ENCODE measurements at places on chromosomes 7 and 10.

DNA sequence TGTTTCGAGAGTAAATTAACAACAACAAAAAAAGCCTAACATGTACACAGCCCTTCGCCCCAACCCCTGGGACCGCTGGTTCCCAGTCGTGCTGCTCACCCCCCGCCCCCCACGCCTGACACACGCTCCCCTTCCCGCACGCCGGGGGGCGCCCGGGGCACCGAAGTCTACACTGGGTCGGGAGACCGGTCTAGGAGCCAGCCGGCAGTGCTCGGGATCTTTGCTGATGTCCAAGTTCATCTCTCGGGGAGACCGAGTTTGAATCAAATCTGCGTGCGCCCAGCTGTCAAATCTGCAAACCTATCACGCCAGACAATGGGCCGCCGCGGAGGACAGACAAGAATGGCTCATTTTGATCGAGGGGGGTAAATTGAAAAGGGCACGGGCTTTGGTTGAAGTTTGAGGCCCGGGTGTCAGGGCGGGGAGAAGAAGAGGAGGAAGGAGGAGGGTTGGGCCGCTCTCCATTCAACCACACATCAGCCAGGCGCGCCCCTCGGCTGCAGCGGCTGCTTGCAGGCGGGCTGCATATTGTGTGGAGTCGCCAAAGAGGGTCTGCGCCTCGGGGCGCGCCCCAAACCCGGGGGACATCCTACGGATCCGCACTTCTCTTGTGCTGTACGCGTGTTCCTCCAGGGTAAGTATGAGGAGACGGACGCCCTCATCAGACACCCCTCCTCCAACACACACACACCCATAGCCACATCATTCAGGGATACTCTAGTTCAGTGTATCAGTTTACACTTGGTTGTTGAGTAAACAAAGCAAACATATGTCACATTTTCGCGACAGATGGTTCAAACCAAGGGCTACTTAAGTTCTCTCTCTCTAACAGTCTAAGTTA, 1.3 kb upstream of the GFRA1 start:
- peak; percentile 56 for DNase-seq

DNA sequence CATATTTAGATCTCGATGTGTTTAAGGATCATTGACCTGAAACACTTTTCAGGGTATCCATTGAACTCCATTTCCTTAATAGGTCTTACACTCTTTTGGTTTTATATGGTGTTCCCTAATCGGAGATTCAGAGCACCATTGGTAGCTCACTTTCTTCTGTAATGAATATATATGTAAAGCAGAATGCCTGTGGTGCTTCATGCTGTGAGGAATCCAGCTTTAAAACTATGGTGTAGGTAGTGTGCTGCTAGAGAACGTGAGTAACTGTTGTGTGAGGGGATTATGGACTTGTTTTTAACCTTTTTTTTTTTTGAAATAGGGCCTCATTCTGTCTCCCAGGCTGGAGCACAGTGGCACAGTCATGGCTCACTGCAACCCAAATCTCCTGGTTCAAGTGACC, 376.9 kb upstream of the LRGUK start:
- no peak for DNase-seq

DNA sequence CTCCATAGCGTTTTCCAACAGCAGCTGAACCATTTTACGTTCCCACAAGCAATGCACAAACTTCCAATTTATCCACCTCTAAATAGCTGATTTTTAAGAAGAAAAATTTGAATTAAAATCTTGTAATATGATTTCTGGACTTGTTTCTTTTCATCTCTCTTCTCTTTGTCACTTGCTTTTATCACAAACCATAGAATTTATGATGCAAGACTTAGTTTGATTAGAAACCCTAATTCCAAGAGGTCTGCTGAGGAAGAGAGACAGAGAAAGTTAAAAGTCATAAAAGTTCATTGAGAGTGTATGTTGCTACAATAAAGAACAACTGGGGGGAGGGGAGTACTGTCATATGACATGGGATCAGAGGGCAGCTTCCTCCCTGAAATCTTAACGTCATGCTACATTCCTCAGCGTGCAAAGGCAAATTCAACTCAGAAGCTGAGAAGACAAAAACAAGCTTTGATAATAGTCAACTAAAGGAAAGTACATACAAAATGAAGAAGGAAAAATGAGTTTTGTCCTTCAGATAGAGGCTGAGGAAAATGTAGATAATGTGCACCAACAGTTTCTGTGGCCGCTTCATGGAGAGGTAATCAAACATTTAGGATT, 18.4 kb upstream of the CUBN start:
- peak; percentile 53 for DNase-seq

- DNase-seq: no peak
Measured at GRCh38 chr10:5616836-5617235, 49.6 kb downstream of the ASB13 start.

DNA sequence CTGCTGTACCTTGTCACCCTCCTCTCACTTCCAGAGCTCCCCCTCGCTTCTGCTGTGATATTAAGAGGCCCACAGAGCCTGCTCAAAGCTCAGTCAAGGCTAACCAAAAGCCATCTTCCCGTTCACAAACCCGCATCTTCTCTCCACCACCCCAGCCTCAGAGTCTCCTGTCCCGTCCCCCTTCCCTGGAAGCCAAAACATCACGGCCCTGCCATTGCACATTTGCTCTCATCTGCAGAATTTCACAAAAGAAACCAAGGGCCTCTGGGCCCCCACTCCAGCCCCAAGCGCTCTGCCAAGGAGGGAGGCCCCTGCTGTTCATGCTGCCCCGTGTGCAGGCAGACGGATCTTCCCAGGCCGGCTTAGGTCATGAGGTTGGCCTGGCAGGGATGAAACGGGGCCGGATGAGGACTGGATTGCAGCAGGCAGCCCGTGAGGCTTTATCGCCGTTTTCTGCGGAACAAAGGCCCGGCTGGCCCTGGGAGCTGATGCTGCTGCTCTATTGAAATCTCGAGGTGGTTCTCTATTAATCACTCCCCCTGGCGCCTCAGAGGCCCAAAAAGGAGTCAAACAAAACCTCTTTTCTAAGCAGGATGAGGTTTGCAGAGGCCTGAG, 31.6 kb upstream of the FOXK1 start:
- DNase-seq: no peak

DNA sequence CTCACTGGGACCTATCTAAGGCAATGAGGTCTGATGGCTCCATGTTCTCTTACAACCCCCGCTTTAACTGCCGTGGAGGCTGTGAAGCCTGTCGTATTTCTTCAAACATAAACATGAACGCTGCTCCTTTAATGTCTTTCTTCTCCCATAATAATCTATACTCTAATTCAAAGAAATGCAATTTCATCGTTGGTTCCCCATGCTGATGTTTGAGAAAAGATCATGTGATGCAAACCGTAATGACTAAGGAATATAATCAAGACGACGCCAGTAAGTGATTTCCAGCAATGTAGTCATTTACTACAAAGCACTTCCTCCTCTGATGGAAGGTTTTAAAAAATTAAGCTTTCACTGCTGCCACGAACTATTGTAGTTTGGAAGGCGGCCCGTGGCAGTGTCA, 102.6 kb upstream of the NEBL start:
- DNase-seq: no peak

GRCh38 chr10:62779487-62780248, 24.9 kb upstream of the ADO start:
- no peak for DNase-seq

DNA sequence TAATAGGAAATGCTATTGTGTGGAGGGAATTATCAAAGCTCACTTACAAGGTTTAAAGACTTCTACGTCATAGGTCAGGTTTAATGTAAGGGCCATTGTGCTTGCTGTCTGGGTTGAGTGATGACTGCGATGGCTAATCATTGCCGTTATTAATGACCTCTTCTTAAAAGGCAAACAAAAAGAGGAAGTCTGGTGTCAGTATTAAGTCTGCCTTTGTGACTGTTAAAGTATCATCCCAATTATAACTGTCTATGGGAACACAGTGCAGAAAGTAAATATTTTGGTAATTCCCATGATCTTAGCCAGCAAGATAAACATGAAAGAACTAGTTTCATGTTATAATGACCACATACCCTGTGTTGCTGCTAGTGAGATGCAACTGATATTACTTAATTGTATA, 382.4 kb downstream of the BBS9 start:
- no peak for DNase-seq

GRCh38 chr10:56596257-56596656, 235.2 kb upstream of the ZWINT start:
- DNase-seq: no peak

GRCh38 chr7:148699024-148699781, 500 bp downstream of the CUL1 start:
- peak; percentile 37 for DNase-seq

DNA sequence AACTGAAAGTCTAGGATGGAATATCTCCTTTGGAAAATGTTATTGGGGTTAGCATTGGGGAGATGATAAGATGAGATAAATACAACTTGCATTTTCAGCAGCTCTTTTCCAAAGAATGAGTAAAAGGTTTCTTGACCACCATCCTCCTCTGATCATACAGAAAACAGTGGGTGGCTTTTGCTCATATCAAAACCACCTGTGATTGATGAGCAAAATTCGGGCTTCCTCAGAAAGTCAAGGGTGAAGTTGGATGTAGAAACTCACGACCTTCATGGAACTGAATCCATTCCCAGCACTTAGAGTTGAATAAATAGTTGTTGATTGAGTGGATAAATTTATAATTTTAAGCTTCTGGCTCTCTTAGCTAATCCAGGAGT, 158.4 kb downstream of the DNAJB6 start:
- no peak for DNase-seq

- no peak for DNase-seq
Measured at GRCh38 chr10:60652628-60653027, 125.7 kb upstream of the CDK1 start.

DNA sequence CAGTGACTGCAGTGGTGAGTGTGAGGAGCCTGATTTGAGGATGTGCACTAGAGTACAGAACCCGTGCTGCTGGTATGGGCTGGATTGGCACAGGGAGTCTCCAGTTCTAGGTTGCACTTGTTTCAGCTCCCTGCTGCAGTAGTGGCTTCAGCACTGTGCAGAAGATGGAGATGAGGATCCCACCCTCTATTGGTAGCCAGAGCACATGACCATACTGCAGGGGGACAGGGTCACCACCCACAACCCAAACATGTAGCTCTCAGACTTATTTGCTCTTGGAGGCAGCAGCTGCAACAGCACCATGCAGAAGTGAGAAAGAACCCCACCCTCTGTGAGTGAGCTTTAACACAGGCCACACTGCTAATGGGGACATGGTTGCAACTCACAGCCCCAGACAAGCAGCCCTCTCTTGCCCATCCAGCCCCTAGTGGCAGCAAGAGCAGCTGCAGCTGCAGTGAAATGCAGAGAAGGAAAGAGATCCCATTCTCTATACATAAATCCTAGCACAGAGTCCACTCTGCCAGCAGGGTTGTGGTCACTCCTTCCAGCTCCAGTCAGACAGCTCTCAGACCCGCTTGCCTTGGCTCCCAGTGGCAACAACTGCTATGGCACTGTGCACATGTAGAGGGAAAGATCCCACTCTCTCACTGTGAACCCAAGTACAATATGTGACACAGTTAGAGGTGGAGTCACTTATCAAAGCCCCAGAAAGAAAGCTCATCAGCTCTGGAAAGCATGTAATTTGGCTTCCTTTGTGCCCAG, 51.4 kb upstream of the SCIN start:
- no peak for DNase-seq

DNA sequence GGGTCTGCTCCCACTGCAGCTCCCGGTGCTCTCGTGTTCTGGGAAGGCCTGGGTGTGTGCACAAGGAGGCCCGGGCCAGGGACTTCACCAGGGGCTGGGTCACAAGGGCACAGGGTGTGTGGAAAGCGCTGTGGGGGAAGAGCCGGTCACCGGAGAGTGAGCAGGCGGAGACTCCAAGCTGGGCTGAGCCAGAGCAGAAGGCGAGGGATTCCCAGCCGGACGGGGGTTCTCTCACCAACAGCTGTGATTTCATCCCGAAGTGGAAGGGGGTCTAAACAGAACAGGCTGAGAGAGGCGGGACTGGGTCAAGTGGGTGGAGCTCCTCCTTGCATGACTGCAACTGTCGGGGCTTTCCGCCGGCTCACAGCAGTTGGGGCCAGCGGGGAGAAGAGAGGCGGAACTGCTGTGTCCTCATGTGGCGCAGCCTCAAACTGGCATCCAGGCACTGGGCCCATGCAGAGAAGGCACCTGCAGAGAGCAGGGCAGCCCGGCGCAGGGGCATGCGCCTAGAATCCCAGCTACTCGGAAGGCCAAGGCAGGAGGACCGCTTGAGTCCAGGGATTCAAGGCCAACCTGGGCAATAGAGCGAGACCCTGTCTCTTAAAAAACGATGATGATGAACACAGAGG, 7.6 kb upstream of the ORAI2 start:
- DNase-seq: no peak

DNA sequence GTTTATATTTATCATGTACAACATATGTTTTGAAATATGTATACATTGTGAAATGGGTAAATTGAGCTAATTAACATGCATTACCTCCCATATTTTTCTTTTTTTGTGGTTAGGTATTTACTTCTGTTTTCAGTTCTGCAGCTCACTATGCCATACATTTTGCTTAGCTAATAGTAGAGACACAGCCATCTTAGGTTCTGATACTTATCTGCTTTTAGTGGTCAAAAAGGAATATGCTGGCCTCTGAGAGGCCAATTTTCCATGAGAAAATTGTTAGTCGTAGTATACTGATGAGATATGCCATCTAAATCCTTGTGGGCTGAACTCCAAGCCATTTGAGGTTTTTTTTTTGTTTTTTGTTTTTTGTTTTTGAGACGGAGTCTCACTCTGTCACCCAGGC, 31.0 kb downstream of the SGPL1 start:
- no peak for DNase-seq

GRCh38 chr10:130409331-130409730, 273.1 kb downstream of the GLRX3 start:
- DNase-seq: no peak

DNA sequence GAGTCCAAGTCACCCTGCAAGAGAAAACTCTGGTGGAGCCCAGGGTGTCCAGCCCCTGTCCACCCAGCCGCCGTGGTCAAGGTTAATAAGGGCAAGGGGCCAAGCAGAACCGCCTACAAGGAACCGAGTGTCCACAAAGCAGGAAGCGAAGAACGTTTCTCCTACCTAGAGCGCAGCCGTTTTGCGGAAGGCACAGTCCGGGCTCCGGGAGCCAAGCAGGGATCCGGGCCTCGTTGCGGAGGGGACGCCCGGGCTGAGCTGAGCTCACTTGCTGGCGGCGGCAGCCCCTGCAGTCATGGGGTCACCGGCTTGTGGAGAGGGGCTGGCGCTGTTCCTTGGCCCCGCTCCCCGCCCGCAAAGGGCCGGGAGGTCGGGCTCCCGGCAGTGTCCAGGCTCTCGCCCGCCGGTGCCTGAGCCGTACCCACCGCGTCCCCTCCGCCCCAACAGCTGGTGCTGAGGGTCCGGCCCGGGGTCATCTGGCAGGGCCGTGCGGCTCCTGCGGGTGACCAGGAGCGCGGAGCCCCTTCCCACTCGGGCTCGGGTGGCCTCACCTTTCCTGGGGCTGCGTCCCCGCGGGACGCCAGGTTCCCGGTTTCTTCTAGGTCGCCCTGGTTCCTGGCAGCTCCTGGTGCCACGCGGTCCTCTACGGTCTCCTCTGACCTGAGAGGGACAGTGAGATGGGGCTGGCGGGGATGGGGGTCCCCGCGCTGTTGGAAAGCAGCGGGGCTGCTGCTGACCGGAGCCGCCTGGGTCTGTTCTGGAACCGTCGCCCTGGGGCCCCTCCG, 14.0 kb upstream of the ZNF273 start:
- no peak for DNase-seq

DNA sequence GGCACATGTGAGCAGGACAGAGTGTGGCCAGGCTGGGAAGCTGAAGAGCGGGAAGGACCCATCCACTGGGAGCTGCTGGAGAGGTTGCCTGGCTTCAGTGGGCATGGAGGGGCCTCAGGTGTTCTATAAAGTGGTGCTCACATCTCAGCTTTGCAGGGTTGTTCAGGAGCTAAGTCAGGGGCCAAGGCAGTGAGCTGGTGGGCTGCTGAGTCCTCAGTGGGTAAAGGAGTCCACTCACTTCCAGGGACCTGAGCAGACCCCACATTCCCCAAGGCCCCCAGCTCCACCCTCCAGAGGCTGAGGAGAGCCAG, 28.8 kb upstream of the C10orf53 start:
- DNase-seq: no peak

Measured in left renal cortex interstitium (tissue), 4 donors.